NCI-H446 treated with DMSO at 0.1 percent for 48 hours (cell line): ENCODE measurements at places on chromosomes 4 and X.

- peak; percentile 28 for DNase-seq
Observed at GRCh38 chrX:52574416-52575275, 57.8 kb upstream of the XAGE1B start.

DNA sequence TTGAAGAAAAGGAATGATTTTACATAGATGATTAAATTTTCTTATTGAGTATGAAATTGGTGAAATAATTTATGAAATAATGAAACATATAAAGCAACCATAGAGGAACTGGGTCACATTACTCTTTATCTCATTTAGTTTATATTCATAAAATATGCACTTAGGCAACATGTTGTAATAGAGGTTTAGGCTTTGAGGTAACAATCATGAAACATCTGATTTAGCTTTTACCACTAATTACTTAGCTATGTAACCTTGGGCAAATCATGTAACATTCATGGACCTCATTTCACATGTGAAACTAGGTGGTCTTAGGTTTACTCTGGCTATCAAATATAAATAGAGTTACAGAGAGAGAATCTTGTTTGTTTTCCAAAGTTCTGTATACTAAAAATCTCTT is 54.5 kb upstream of the SMARCA5 start:
- DNase-seq: no peak

GRCh38 chrX:132127743-132128142 is at the start of gene FRMD7:
Gene FRMD7 (minus strand): TSS chrX:132128020. CDS start chrX:132127844, 176 bp downstream.
- no peak for DNase-seq

DNA sequence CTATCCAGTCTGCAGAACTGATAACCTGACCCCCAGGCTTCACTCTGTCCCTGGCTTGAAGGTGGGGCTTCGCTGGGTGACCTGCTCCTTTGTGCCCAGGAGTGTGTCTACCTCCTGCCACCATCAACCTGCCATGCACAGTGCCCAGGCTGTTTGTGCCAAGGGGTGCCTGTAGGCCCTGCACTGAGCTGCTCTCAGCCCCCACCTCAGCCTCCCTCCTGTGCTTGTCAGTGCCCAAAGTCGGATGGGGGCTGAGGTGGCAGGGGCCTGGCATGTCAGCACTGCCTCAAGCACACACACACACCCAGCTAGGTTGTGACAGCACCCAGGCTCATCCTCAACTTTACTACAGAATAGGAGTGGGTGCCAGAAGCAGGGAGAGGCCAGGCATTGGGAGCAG is 23.5 kb downstream of the SPCS3 start:
- no peak for DNase-seq

DNA sequence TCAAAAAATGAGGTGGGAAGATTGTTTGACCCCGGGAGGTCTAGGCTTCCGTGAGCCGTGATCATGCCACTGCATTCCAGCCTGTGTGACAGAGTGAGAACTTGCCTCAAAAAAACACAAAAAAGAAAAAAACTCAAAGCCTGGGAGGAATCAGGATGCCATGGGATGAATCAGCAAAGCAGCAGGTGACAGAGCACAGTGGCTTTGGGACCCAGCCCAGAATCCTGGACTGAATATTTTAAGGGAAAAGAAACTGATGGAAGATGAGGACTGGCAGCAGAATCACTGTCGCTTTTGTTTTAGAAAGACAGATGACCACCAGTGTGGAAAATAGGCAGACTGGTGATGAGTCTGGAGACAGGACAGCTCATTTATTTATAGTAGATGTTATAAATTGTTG is 16.6 kb downstream of the S100G start:
- no peak for DNase-seq

DNA sequence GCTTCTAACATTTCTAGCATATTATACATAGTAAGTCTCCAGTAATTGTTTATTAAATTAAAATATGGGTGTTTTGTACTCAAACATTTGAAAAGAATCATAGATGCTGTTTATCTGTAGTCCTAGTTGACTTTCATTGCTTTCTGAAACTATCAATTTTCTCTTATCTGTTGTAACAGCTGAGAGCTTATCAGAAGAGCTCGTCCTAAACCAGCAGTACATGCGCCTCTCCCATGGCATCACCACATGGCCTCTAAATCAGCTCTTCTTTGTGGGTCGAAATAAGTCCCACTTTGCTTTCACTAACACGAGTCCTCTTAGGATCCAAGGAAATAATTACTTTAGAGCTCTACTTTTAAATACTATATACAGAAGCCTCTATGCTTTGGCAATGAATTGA is 55.1 kb downstream of the PPP3CA start:
- DNase-seq: no peak

- no peak for DNase-seq
Observed at GRCh38 chr4:76981644-76982043, 32.1 kb downstream of the SEPTIN11 start.

DNA sequence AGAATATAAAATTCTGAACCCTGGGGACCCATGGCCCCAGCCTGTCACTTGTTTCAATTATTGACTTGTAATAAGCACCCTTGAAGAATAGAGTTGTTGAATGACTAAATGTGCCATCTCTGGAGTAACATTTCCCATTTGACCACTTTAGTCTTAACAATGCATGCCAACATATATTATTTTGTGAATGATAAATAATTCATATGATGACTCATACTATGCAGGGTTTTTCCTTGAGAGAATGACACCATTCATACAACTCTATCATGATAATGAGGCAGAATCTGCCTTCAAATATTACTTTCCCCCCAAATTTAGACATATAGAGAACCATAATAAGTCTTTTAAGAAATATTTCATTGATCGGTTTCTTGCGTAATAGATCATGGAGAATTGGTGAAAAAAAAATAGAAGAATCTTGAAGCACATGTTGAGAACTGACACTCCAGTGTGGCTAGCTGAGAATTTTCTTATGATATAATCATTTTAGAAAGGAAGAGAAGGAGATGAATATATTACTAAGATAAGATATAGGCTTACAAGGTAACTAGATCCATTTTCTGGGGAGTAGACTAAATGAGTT is 404.5 kb downstream of the GRXCR1 start:
- no peak for DNase-seq

GRCh38 chr4:133402616-133403015 is 253.5 kb downstream of the PCDH10 start:
- DNase-seq: no peak

- DNase-seq: no peak
Observed at GRCh38 chrX:9597361-9598035, 132.6 kb downstream of the TBL1X start.

- no peak for DNase-seq
Observed at GRCh38 chr4:78766650-78767049, 9.5 kb upstream of the BMP2K start.

DNA sequence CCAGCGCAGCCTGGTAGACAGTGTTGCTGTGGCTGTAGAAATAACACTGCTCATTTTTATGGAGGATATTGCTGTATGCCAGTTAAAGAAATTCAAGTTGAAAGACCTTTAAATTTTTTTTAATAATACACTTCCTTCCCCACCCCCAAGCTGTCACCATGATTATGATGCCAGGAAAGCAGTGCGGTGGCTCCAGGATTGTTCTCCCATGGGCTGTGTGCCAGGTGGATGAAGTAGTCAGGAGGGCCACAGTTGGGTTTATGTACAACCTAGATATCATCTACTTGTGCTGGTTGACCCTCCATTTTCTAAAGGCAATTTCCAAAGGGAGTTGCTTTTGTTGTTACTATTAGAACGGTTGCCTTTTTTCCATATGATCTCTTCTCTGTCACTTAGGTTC is 136.6 kb downstream of the AFF1 start:
- peak; percentile 32 for DNase-seq

GRCh38 chr4:104976262-104976661 is 170.4 kb upstream of the TET2 start:
- DNase-seq: no peak

- DNase-seq: no peak
Observed at GRCh38 chr4:153676984-153677383, 7.1 kb upstream of the TLR2 start.

GRCh38 chr4:42080306-42080705 is 72.1 kb downstream of the BEND4 start:
- no peak for DNase-seq

GRCh38 chr4:111883557-111883999 is 261.7 kb upstream of the FAM241A start:
- DNase-seq: no peak

- DNase-seq: no peak
Observed at GRCh38 chrX:136933611-136934145, 53.2 kb upstream of the RBMX start.

GRCh38 chrX:20513185-20513584 is 246.5 kb upstream of the RPS6KA3 start:
- no peak for DNase-seq

GRCh38 chrX:139881130-139881529 is 51.7 kb downstream of the ATP11C start:
- DNase-seq: no peak

GRCh38 chrX:140141444-140142029 is 176.2 kb upstream of the CXorf66 start:
- DNase-seq: no peak

DNA sequence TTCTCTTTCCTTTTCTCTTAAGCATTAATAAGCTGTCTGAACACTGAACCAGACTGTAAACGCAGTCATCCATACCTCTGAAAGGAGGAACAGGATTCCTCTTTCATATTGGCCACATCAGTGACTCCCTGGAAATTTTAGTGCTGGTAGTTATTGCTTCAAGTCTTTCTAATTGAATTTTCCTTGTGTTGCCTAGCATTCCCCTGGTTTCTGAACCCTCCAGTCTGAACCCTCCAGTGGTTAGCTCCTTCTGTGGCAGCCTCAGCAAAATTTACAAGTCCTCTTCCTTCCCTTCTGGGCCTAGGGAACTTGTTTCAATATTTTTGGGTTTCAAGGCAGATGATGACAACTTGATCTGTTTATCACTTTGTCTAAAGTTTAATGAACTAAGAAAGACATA is 7.9 kb downstream of the SPARCL1 start:
- DNase-seq: no peak

- DNase-seq: no peak
Observed at GRCh38 chrX:102115748-102116147, 9.7 kb upstream of the TCEAL2 start.

DNA sequence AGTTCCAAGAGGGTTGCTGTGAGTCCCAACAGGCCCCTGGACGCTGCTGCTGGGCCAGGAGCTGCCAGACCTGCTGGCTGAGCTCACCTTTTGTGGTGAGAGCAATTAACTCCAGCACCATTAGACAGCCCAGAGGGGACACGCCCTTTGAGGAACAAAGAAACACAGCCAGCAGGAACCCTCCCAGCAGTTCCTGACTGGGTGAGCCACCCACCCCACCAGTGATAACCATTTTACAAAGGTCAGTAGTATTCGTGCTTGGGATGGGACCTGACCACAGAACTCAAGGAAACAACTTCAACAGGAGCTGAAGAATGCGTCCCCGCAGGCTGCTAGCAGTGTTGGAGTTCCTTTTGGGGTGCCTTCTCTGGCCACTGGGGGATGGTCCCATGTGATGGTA is 38.8 kb upstream of the AFAP1 start:
- DNase-seq: no peak

- DNase-seq: no peak
Observed at GRCh38 chr4:73734530-73735001, 5.8 kb upstream of the CXCL8 start.

DNA sequence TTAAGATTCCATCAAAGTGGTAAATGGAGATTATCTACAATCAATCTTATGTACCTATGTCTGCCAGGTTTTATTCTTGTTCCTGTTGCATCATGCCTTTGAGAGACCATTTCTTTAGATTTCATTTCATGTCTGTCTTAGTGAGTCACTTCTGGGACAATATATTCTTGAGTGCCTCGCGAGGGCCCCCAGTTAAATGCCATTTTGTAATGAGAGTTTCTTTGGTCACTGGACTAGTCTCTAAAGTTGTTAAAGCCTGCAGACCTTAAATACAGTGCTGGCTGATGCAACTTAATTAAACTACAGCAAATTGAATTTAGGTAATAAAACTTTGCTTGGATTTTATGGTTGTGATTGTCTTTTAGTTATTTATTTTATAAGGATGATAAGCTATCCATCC is 87.2 kb upstream of the PITX2 start:
- DNase-seq: no peak

DNA sequence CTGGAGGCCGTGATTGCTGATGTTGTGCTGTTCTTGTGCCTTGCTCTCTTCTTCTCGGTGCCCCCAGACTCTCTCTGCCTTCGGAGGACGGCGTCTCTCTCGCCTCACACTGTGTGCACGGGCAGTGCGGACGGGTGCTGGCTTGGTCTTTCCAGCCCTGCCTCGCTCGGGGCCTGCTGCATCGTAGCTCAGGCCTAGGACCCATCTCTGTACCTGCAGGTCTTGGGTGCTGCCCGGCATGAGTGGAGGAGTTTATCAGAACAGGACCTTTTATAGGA is 18.2 kb downstream of the RGS12 start:
- DNase-seq: no peak

DNA sequence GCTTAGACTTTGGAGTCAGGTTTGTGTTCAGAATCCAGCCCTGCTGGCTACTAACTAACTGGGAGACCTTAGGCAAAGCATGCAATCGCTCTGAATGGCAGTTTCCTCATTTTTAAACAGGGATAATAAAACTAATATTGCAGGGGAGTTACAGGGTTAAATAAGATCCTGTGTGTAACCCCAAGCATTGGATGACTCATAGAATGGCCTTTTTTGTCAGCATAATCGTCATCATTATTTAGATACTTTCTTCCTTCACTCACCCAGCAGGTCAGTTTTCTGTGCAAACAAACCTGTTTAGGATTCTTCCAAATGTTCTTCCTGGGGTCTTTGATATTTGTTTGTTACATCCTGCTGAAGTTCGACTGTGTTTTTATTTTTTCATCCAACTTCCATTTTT is 208.2 kb downstream of the EVC2 start:
- no peak for DNase-seq

DNA sequence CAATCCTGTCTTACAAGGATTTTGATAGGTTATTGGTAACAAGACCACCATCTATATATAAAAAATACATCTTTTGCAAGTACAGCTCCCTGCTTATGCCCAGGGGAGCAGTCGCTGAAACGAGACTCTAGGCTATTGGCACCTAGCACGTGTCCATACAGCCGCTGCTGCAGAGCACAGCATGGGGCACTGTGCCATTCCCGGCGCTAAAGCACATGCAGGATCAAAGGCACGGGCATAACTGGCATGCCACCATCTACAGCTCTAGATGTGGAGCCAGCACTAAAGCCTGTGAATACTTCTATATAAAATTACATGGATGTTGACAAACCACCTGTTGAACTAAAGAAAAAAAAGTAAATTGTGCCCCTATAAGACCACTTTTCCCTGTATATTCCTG is 144.8 kb downstream of the COL25A1 start:
- DNase-seq: no peak

DNA sequence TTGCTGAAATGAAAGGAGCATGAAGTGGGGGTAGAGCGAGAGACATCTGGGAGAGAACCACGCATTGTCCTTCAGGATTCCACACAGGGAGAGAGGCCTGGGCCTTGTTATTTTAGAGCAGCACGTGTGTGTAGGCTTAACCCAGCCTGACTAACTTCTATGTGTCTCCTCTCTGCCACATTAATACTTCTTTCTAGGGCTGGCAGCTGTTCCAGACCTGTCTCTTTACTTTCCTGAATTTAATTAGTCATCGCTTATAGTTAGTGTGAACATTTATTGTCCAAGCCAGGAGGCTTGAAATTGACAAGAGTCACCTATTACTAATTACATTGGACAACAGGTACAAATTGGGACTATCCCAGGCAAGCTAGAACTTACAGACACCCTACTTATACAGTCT is 51.3 kb downstream of the SMAD1 start:
- DNase-seq: no peak
